ENCODE measurements at places on chromosomes 7 and 10. TPM values are rescaled to one million over a fixed set of nuclear protein-coding genes. Genes with fewer than 3 reads are reported as not detected.

DNA sequence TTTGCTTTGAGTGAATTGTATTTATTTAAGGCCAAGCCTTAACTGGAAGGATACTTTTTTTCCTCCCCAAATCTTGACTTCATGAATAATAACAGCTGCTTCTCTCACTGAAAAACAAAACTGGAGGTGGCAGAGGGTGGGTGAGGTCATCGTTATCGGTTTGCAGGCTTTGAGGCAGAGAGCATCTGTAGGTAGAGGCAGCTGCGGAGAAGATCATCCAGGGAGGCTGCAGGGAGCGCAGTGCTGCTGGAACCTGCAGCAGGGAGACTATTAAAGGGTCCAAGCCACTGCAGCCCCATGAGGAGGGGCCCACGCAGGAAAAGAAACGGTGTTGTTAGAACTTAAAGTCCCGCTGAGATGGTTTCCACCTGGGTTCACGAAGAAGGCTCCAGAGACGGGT, 112.1 kb upstream of the SDK1 start:
- H3K27me3 ChIP-seq = peaks cover 6% of the 10 kb centered on the region
- H3K4me1 ChIP-seq = peaks cover 1% of the 10 kb centered on the region
- DNase-seq = no peak
- no peak overlapping the region for H3K4me3 ChIP-seq
- H3K36me3 ChIP-seq = no peaks in the 10 kb centered on the region

DNA sequence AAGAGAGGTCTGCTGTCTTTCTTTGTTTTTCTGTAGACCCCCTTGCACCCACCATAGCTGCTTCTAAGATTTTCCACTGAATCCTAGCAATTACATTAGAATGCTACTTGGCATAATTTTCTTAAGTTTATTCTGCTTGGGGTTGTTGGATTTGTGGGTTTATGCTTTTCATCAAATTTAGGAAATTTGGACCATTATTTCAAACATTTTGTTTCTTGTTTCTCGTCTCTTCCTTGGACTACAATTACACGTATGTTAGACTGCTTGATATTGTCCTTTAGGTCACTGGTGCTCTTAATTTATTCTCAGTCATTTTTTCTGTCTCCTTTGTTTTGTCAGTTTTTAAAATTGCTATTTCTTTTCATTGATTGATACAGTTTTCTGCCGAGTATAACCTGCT, 65.8 kb downstream of the FANK1 start:
- no peaks in the 10 kb centered on the region for H3K4me1 ChIP-seq
- H3K4me3 ChIP-seq = no peak overlapping the region
- H3K27me3 ChIP-seq = no peaks in the 10 kb centered on the region
- no peak for DNase-seq

DNA sequence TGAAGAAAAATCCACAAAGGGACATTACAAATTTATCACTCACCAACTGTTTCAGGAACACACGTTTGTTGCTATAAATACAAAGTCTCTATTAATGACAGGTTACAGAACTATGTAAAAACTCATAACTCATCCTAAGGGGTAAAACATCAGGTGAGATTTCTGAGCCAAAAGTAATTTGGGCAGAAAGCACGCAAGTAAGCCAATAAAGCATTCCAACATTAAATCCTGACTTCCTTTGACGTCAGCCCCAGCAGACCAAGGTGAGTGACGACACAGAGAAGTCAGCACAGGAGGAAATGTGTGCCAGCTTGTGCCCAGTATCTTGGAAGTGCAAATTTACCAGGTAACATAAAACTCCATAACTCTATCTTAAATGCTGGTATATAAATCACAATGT, 45.7 kb downstream of the IMMP2L start:
- H3K27ac ChIP-seq = peak overlapping the region; percentile 75
- H3K4me3 ChIP-seq = no peak overlapping the region
- peaks cover 38% of the 10 kb centered on the region for H3K36me3 ChIP-seq
- H3K4me1 ChIP-seq = peaks cover 13% of the 10 kb centered on the region
- no peaks in the 10 kb centered on the region for H3K27me3 ChIP-seq

DNA sequence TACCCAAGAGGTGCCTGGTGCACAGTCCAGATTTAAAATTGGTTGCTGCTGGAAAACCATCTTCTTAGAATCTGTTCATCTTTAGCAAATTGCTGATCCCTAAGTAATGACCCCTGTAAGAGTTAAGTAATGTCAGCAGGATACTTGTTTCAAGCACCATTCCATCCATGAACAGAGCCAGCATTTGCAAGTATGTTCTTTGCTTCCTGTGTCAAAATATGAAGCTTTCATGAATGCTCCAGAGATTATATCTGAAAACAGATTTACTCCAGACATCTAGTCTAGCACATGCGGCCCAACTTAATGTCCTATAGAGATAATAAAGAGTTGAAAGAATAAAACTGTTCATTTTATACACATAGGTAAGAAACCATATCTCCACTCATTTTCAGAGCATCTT, 98.7 kb upstream of the ZNF438 start:
- H3K4me3 ChIP-seq = no peak overlapping the region
- H3K4me1 ChIP-seq = peaks cover 32% of the 10 kb centered on the region
- no peaks in the 10 kb centered on the region for H3K27me3 ChIP-seq
- H3K27ac ChIP-seq = peak overlapping the region; percentile 43

DNA sequence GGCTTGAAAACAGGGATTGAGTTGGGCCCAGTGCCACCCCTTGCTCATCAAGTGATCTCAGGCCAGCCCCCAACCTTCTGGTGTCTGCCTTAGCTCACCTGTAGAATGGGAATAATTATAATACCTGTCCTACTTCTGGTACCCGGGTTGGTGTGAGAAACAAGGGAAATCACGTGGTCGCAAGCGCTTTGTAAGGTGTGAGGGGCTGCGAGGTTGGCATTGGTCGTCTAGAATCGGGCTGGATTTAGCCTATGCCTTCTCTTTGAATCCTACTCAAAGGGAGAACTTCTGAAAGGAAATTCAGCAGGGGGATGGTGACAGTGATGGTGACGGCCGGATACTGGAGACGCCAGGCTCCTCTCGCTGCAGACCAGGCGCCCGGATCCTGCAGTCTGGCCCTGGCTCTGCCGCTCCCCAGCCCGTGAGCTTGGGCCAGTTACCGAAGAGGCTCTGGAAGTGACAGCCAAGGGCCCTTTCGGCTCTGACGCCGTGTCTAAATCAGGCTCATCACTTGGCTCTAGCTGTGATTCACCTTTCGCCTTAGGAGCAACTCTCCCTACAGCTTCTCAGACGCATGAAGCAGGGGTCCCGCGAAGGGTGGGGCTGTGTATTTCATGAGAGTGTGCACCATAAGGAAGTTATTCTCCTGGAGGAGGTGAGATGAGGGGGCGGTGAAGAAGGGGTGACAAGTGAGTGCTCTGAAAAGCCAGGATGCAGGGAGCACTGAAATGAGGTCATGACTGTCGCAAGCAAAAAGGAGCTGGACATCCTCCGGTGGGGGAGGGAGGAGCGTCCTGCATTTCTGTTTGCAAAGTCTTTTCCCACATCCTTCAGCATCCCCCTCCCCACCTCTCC, 4.0 kb upstream of the CREB5 start:
- peaks cover 28% of the 10 kb centered on the region for H3K4me1 ChIP-seq
- peaks cover 87% of the 10 kb centered on the region for H3K27me3 ChIP-seq
- peak overlapping the region; percentile 44 for H3K27ac ChIP-seq
- H3K36me3 ChIP-seq = no peaks in the 10 kb centered on the region
- no peak for DNase-seq
- H3K4me3 ChIP-seq = peak overlapping the region; percentile 63

Gene EEPD1
- total RNA-seq = 20.1 TPM

DNA sequence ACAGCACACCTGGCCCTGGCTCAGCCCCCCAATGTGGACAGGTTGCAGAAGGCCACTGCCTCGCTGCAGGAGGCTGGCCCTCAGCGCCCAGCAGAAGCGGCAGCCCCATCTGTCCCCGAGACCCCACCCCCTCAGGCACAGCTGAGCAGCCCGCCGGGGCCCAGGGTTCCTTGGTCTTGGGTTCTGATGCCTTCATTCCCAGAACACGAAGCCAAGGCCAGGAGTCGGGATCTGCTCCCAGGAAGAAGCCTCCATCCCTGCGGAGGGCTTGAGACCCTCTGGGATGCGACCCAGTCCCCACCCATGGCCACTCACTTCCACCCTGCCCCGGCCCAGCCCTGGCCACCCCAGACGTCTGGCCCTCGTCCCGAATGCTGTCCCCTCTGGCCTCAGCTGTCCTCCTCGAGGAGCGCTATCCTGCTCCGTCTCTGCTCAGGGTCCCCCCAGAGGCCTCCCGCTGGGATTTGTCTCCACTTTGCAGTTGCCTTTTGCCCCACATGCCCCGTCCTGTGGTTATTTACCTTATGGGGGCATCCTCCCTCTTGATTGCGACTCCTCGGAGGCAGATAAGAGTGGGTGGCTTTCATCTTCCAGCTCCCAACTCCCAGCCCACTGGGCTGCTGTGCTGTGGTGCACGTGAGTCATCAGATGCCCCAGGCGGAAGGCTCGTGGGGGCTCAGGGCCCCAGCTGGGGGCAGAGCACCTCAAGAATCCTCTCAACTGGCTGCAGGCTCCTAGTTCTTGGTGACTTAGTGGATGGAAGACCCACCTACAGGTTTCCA, 97.5 kb downstream of the MKI67 start:
- H3K27ac ChIP-seq = no peak overlapping the region
- H3K4me3 ChIP-seq = no peak overlapping the region
- H3K4me1 ChIP-seq = peaks cover 7% of the 10 kb centered on the region
- no peaks in the 10 kb centered on the region for H3K36me3 ChIP-seq
- H3K27me3 ChIP-seq = no peaks in the 10 kb centered on the region
- no peak for DNase-seq

Gene PODXL
- total RNA-seq = 216 TPM

Gene IGFBP3
- 1,171 TPM for total RNA-seq

DNA sequence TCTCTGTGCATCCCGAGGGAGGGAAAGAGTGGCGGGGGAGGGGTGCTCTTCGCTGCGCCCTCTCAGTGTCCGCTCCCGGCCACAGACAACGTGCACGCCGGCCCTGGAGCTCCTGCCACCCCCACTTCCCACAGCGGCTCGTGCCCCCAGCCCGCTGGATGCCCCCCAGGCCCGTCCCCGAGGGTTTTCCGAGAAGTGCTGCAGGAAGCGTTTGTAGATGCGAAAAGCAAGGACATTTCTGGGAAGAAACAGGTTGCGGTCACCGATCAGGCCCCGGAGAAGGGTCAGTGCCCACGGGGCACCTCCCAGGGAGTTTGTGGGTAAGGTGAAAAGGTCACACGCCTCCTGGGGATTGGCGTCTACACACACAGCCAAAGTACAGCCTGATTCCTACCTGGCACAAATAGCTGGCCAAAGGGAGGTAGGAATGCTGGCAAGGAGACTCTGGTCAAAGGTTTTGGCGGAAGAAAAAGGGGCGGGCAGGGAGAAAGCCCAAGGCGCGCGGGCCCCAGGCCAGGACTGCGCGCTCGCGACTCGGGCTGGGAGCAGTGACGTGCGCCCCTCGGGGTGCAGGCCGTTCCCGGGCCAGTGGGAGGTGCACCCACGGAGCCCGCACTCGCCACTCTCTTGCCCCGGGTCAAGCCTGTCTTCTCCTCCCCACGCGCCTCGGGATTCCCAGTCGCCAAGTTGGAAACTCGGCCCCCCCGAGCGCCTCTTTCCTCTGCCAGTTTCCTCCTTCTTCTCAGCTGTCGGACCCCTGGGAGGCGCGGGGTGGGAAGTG, 1.5 kb upstream of the NRP1 start:
- H3K36me3 ChIP-seq = no peaks in the 10 kb centered on the region
- peak overlapping the region; percentile 79 for H3K4me3 ChIP-seq
- DNase-seq = no peak
- H3K4me1 ChIP-seq = peaks cover 57% of the 10 kb centered on the region
- H3K27ac ChIP-seq = peak overlapping the region; percentile 70

DNA sequence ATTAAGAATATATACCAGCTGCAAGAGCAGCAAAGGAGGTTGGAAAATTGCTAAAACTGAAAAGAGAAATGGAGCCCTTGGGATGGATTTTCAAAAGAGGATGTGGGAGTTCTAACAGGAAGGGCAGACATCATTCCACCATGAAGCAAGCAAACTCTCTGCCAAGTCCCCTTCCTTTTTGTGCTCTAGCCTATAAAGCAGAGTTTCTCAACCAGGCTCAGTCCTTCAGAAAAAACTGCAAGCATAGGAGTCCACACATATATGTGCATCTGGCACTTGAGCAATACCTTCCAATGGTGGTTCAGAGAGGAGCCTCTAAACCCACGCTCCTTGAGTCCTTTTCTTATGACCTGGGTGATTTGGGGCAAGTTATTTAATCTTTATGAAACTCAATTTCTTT, 98.6 kb upstream of the MKX start:
- no peaks in the 10 kb centered on the region for H3K36me3 ChIP-seq
- H3K27ac ChIP-seq = no peak overlapping the region
- peaks cover 20% of the 10 kb centered on the region for H3K27me3 ChIP-seq
- no peaks in the 10 kb centered on the region for H3K4me1 ChIP-seq
- no peak for DNase-seq
- H3K4me3 ChIP-seq = no peak overlapping the region

- H3K4me3 ChIP-seq = no peak overlapping the region
- no peak for DNase-seq
- no peaks in the 10 kb centered on the region for H3K27me3 ChIP-seq
- H3K4me1 ChIP-seq = no peaks in the 10 kb centered on the region
Observed at GRCh38 chr10:102384053-102384452, 11.5 kb upstream of the NFKB2 start.

Gene CNPY1
- total RNA-seq = not detected

- H3K4me1 ChIP-seq = no peaks in the 10 kb centered on the region
- no peaks in the 10 kb centered on the region for H3K36me3 ChIP-seq
- DNase-seq = no peak
- no peak overlapping the region for H3K27ac ChIP-seq
- H3K27me3 ChIP-seq = peaks cover 18% of the 10 kb centered on the region
Observed at GRCh38 chr7:157469181-157470016, 132.6 kb downstream of the DNAJB6 start.

DNA sequence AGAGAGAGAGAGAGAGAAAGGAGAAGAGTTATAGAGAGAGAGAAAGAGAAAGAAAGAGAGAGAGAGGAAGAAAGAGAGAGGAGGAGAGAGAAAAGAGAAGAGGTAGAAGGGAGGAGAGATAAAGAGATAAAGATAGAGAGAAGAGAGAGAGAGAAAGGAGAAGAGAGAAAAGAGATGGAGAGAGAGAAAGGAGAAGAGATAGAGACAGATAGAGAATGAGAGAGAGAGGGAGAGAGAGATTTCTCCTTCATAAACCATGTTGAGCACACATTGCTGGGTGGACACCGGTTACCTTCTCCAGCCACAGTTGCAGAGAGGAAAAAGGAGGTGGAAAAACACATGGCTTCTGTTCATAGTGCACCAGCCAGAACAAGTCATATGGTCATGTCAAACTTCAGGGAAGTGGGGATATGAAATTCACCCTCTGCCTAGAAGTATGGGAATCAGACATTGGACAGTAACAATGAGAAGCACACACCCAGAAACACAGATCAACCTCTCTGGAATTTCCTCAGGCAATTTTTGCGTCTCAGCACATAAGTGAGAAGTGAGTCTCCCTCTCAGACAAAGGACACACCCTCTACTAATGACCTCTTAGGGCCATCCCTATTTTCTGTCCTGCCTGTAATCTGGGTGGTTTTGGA, 172.5 kb upstream of the SVIL start:
- peaks cover 31% of the 10 kb centered on the region for H3K4me1 ChIP-seq
- no peak overlapping the region for H3K27ac ChIP-seq
- H3K36me3 ChIP-seq = no peaks in the 10 kb centered on the region
- no peak overlapping the region for H3K4me3 ChIP-seq
- no peak for DNase-seq

- H3K27me3 ChIP-seq = no peaks in the 10 kb centered on the region
- H3K36me3 ChIP-seq = no peaks in the 10 kb centered on the region
- H3K27ac ChIP-seq = peak overlapping the region; percentile 27
- DNase-seq = no peak
- H3K4me1 ChIP-seq = peaks cover 35% of the 10 kb centered on the region
Observed at GRCh38 chr7:17560516-17560915, 262.1 kb downstream of the AHR start.

Gene PHKG1
- 2.6 TPM for total RNA-seq

GRCh38 chr10:129219364-129219763, 247.7 kb upstream of the MGMT start:
- peaks cover 9% of the 10 kb centered on the region for H3K27me3 ChIP-seq
- no peak for DNase-seq
- H3K4me3 ChIP-seq = no peak overlapping the region
- no peaks in the 10 kb centered on the region for H3K4me1 ChIP-seq
- H3K27ac ChIP-seq = no peak overlapping the region
- peaks cover 1% of the 10 kb centered on the region for H3K36me3 ChIP-seq

Gene TMEM213
- total RNA-seq = not detected

All from mesothelial cell of epicardium (in vitro differentiated cells).